Stimulated activated CD8-positive, alpha-beta memory T cell treated with anti-CD3 and anti-CD28 coated beads, Interleukin-7, amount 100 ng/mL, for 48 hours (primary cell): ENCODE measurements at places on chromosomes 1 and 21.
A peak's percentile ranks its signal among the peaks of the same experiment; 100 is the strongest.

- no peak for DNase-seq
These were observed 3.5 kb downstream of the PPP1R15B start for GRCh38 chr1:204408074-204408507.

GRCh38 chr1:89945852-89946476, 48.9 kb upstream of the ZNF326 start:
- DNase-seq, result peak; percentile 7

DNA sequence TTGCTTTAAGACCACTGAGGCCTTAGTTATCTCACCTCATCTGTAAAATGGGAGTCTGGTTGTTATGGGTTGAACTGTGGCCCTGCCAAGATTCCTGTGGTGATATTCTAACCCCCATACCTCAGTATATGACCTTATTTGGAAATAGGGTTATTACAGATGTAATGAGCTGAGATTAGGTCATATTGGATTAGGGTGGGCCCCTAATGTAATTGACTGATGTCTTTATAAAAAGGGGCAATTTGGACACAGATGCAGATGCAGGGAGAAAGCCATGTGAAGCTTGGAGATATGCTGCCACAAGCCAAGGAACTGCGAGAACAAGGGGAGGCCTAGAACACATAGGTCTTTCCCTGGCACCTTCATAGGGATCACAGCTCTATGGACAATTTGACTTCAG, 3.9 kb downstream of the C1orf87 start:
- DNase-seq, result no peak

DNA sequence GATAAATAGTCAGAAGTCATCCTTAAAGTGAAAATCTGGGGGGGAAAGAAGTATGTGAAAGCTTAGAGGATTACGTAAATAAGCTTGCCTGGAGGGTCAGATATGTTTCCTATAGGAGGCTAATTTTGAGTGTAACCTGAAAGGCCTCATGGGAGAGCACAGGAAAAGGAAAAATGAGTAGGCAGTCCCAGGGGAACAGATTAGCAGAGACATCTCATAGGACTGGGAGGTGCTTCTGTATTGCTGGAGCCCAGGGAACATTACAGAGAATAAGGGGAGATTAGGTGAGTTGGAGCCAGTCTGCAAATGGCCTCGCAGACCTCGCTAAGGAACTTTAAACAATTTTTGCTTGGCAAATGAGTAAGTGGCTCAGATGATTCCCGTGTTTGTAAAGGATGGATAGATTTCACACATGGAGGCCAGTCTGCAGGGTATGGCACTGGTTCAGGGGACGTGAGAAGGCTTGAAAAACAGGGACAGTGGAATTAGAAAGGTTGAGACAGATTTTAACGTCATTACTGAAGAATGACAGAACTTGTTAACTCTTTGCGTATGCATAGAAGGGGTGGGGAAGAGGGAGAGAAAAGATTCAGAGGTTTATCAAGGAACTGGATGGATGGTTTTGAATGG, 149.1 kb downstream of the GREM2 start:
- no peak for DNase-seq

DNA sequence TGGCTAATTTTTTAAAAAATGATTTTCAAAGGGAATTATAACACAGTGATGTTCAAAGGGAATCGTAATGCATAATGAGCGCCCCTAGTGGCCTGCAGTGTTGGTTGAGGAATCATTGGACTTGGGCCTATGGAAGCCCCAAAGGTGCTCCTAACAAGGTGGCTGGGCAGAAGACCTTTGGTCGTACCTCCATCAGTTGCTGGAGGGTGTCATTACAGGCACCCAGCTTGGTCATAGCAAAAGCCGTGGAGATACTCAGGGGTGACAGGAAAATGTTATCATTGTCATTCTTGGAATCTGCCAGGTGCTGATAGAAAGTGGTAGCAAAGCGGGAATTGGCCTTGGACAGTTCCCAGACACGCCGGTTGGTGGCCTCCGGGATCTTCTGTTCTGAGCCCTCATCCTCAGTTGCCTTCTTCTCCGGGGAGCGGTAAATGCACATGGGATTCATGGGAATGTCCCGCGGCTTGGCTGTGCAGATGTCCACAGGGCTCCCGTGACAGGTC, 2.7 kb downstream of the SERPINC1 start:
- peak; percentile 11 for DNase-seq

DNA sequence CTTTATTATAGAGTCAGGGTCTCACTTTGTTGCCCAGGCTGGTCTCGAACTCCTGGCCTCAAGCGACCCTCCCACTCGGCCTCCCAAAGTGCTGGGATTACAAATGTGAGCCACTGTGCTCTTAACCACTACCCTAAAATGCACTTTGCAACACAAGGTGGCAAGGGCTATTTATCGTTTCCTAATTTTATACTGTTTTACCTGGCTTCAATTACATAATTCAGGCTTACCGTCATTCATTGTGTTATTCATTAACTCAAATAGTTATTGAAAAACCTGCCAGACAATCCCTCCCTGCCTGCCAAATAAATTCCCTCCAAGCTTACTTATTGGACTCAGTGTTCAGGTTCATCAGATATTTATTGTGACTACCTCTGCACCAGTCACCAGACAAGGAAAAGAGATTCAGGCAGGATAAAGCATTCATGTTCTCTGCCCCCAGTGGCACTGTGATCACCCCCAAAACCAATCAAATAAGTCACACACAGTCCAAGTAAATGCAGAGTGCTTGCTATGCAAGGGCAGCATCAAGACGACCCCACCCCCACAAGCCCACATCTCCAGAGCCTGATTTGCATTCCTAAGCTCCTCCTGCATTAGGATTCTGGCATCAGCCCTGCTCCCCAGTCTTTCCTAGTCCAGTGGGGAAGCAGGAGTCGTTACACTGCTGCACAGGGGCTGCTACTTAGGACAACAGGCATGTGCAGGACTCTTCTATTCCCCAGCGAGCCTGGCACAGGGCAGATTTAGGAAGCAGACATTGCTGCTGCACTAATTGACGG, 8.1 kb downstream of the PAQR7 start:
- no peak for DNase-seq

DNA sequence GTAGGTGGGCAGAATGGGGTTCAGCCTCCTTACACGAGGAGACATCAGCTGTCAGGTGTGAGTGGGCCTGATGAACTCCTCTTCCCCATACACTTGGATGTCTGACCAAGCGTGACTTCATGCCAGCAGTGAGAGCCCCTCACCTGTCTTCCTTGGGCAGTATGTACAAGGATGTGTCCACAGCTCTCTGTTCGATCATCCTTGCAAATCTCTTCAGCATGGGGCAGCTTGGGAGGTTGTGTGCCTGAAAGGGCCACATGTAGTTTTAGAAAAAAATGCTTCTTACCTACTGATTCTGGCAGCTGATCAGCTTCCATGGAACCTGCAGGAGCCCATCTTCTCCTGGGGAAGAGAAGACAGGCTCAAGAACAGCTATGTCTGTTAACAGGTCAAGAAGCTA, 18.0 kb downstream of the ACP6 start:
- DNase-seq, result no peak

DNA sequence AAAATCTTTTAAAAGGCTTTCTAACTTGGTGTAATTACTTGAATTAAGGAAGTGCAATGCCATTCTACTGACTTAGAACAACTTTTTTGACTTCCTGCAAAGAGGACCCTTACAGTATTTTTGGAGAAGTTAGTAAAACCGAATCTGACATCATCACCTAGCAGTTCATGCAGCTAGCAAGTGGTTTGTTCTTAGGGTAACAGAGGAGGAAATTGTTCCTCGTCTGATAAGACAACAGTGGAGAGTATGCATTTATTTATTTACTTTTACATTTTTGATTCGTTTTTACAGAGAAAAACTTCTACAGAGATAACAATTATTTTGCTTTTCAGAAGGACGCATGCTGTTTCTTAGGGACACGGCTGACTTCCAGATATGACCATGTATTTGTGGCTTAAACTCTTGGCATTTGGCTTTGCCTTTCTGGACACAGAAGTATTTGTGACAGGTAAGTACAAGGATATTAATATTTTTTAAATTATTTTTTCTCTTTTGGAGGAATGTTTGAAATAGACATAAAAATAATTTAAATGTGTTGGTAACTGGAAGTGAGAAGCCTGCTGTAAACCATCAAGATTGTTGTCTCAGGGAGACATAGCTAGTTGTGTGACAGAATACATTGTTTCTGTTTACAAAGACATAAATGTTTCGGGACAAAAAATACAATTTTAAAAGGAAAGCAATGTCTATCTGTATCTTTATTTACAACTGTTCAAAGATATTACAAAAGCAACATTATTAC, at the start of gene PTPRC:
PTPRC (plus strand) TSS at position 147 of the 742 bp plus-strand sequence; CDS start at position 376, 229 bp downstream.
- no peak for DNase-seq

GRCh38 chr1:226135059-226135651, 51.4 kb downstream of the ACBD3 start:
- DNase-seq, result no peak

DNA sequence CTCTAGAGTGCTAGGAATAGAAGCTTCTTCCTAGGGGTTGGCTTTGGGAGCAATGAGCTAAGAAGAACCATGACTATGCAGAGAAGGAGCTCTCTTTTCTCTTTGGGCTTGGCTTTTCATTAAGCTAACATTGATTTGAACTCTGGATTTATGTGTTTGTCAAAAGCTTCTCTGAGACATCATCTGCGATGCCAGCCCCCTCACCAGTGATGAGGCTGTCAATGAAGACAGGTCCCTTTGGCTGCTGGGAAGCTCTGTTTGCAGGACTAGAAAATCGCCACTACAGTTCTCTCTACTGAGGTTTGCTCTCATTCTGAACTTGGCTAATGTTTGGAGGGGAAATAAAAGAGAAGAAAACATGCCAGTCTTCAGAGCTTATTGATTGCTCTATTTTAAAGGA, 185.0 kb downstream of the PCP4 start:
- no peak for DNase-seq

GRCh38 chr1:56645677-56646305, 677 bp downstream of the PRKAA2 start:
- no peak for DNase-seq

- DNase-seq, result no peak
These were observed 60.5 kb upstream of the USP25 start for GRCh38 chr21:15669247-15669646.

DNA sequence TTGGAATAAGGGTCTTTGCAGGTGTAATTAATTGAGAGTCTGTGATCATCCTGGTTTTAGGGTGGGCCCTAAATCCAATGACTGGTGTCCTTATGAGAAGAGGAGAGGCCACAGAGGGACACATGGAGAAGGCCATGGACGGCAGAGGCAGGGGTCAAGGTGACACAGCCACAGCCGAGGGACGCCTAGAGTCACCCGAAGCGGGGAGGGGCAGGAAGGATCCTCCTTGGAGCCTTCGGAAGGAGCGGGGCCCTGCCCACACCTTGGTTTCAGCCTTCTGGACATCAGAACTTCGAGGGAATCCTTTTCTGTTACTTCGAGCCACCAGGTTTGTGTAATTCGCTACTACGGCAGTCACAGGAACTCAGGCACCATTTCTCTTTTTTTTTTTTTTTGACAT, 31.1 kb downstream of the RRP1 start:
- DNase-seq, result no peak

DNA sequence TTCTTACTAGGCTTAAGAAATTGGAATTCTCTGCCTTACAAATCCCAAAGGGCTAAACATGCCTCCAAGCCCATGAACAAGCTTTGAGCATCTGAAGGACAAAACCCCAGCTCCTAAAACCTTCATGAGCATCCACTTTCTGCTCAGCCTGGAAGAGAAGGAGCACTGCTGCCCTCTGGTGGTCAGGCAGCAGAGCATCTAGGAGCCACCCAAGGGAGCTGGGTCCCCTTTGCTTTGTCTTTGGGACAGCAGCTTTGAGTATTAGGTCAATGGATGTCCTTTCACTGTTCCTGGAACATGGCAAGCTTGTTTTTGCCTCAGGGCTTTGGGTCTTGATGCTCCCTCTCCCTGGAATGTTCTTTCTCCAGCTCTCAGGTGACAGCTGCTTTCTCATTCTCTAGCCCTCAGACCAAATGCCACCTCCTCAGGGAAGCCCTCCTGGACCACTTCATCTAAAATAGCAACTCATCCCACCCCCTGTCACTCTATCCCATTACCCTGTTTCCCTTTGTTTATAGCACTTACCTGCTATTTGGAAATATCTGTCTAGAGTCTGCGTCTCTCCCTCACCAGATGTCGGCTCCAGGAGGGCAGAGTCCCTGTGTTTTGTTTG, 25.7 kb downstream of the RAB7B start:
- no peak for DNase-seq

DNA sequence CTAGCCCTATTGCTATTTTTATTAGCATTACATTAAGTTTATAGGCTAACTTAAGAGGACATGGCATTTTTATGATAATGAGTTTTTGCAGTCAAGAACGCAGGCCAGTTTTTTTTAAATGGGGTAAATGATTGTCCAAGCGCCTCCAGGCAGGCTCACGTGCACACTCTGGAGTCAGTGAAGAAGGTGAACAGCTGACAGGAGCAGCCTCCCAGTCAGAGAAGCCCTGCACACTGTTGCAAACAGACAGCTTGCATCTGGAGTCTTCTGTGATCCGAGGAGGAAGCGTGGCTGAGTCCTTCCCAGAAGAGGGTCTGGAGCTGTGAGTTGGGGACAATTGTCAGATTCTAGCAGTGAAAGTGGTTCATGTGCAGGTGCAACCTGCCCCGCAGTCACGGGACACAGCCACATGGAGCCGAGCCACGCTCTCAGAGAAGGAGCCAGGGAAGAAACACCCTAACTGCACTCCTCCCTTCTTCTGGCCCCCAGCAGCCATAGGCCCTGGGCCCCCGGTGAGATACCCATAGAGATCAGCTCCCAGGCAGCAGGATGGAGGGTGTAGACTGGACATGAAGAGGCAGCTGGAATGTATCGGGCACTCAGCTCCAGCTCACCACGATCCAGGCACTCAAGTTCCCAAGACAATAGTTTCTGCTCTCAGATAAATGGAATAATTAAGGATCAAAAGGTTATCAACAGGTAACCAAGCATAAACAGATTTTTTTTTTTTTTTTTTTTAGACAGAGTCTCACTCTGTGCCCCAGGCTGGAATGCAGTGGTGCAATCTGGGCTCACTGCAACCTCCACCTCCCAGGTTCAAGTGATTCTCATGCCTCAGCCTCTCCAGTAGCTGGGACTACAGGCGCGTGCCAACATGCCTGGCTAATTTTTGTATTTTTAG, 26.4 kb downstream of the CAPN2 start:
- no peak for DNase-seq

DNA sequence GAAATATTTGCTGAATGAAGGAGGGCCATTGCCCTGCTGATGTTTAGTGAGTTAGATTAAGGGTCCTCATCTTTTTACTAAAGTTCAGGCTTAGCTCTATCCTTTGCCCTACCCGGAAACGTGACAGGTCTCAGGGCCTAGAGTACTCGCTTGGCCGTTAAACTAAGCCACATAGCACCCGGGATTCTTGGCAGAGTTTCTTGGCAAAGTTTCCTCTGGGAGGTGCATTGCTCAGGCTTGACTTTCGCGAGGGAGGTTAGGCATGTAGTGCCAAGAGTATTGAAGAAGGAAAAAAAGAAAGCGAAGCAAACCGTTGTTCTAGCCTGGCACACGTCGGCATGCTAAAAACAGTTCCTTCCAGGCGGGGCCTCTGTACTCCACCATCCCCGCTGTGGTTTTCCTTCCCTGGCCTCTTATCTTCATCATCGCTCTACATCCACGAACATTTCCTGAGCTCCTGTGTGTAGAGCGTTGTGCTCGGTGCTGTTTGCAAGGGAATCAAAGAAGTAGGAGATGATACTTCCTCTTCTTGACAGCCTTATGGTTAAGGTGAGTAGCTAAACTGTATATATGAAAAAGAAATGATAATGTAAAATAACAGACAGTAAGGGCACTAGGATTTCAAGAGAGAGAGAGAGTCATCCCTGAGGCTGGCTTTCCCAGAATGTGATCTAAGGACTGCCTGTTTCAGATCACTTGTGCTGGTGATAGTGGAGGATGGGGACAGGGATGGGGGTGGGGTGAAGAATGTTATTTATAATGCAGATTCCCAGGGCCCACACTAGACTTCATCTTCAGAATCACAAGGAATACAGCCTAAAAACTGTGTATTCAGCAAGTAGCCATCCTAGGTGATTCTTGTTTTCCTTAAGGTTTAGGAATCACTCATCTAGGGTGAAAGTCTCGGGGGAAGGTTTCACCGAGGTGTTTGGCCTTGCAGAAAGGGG, 18.8 kb downstream of the RNF220 start:
- no peak for DNase-seq
